Esophagus squamous epithelium (tissue), 5 donors: ENCODE measurements at places on chromosomes 11 and 22.

DNA sequence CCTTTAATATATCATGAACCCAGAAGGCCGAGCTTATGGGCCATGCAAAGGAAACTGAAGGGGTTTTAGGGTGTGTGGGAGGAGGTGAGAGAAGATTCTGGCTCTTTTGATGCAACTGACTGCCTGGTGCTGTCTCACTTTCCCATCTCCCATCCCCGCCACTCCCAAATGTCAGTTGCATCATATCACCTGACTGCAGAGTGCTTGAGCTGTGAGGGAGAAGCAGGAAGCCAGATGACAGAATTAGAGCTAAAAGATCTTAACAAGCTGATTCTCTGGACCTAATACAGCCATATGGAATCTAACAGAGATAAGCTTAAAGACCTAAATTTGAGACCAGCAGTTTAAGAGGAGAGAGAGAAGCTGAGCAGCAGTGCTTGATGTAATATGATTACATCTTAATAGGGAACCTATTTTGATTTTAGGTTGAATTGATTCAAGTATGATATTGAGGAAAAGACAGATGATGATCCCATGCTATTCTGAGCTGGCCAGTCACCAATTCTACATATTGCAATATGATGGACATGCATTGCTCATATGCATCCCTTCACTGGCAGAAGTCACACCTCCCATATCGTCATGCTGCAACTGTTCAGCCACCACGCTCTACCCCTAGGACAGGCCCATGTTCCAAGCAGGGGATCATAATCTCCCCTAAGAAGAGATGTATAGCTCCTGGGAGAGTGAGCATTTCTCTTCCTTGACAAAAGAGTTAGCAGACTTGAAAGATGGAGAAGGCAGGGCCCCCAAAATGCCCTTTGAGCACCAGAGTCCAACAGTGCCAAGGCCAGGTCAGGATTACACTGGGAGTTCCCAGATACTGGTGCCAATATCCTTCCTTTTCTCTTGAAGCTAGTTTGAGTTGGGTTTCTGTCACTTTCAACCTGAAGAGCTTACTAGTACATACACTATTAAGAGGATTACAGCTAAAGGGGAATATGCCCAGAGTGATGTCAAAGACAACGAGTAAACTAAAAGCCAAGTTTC lies 44.9 kb downstream of the PLEKHA7 start:
- no peak for DNase-seq

GRCh38 chr11:45189230-45189629 lies 42.8 kb downstream of the PRDM11 start:
- DNase-seq = no peak

DNA sequence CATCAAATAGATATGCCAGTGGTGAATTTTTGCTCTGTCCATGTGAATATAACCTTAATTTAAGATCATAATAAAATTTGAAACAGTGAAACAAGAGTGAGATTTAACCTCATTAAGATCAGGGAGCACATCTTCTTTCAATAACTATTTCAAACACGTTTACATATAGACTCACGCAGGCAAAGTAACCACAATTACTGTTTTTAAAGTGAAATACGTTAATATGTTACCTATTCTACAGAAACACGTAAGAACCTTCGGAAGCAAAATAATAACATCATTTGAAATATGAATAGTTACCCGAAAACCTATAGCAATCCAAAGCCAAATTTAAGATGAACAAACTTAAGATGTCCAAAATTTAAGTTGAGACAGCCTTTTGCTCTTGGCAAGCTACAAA lies 136.2 kb upstream of the ZC3H12C start:
- DNase-seq = no peak

DNA sequence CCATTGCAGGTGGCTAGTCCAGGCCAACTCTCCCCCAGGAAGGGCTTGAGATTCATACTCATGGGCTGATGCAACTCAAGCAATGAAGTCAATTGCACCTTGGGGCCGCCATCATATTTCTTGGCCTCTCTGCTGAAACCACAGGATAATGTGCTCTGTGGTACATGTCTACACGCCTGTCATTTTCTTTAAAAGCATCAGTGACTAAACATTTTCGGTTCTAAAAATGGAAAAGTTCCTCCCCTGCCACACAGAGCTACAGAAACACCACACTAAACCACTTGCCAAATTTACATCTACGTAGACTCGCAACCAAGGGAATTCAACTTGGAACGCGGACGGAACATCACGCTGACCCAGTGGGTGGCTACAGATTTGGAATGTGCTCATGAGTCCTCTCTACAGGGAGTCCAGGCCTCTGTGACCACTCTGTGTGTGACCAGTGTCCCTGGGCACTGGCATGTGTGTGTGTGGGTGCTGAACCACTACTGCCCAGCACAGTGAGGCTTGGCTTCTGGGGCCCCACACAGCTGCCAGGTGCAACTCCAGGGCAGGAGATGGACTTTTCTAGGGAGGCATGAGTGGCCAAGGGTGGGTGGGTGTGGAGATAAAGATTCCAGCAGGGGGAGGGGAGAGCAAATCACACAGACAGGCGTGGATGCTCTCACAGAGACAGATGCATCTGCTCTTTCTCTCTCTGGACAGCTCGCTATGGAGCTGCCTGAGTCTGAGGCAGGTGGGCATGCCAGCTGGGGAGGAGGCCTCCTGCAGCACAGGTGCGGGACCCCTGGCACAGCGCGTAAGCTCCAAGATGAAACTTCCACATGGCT lies 261.9 kb downstream of the CTTN start:
- DNase-seq = no peak

- DNase-seq = no peak
Observed at GRCh38 chr11:109553284-109553683, 131.3 kb downstream of the C11orf87 start.

GRCh38 chr11:102309621-102310541 lies 7.4 kb upstream of the BIRC3 start:
- no peak for DNase-seq
